Activated B cell treated with CpG ODN at 0.5 μM for 24 hours (primary cell): ENCODE measurements at places on chromosomes 7 and 10.

DNA sequence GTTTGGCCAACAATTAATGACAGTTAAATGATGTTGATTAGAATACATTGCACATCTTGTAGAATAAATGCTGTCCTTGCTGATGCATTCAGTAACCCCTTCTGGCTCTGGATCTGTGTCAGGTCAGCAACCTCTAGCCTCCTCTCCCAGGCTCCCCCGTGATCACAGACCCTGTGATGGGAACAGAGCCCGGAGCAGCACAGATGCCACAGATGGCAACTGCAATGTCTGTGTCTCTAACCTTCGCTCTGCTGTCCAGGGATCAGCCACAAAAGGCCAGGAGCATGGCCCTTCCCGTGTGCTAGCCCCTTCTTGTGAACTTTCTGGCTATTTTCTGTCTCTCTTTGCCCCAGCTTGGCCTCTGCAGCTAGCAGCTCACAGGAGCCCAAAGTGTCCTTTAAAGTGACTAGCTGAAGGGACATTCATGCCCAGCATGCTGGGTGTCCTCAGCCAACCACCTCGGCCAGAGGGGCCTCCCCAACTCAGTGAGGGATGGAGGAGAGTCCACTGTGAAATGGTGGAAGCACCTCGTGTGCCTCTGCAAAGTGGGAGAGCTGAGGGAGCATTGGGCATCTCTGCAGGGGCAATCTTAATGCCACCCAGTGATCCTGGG lies 167.0 kb upstream of the TCERG1L start:
- DNase-seq, result no peak

GRCh38 chr10:86062198-86062550 lies 304.4 kb downstream of the GRID1 start:
- DNase-seq, result no peak

- no peak for DNase-seq
Observed at GRCh38 chr7:12287901-12288300, 76.8 kb downstream of the TMEM106B start.

DNA sequence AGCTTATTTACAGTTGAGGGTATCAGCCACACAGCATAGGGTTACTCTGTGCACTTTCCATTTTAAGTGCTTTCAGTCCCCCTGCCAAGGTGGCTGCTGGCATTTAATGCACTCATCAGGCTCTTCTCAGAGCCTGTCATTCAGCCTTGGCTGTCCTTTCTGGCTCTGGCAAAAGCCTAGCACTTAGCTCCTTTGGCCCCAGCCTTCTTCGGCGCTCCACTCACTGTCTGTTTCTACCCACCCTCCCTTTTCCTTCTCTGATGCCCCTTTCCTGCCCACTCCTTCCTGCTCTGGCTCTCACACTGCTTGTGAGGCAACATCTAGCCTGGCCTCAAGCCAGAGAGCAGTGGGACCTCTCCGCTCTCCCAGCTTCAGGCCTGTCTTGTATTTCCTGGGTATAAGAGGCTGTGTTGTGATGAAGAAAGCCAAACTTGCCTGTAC lies 60.2 kb downstream of the WIPF3 start:
- no peak for DNase-seq

DNA sequence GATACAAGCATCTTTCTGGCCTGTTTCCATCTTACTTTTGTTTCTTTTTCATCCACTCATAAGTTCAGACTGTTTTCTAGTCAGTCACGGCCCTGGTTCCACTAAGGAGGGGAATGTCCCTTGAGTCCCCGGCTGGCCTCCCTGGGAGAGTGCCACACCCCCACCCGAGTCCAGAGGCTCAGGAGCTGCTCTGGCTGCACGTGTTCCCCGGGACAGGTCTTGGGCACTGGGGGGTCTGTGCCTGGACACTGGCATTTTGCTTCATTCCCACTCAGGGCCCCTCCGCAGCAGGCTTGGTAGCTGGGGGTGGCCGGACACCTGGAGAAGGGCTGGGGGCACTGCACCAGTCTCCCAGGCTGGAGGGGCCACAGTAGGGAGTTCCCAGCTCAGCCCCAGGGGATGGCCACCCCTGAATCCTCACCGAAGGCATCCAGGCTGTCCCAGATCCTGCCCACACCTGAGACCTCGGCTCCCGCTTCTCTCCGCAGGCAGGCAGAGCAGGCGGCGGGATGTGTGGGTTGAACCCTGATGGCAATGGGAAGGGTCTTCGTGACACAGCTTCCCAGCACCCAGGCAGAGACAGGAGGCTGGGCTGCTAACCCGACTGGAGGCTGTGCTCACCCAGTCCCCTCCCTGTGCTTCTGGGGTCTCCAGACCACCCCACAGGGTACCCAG lies 92.3 kb downstream of the BMS1 start:
- no peak for DNase-seq

GRCh38 chr7:130430841-130431666 lies 9.8 kb downstream of the CEP41 start:
- no peak for DNase-seq

GRCh38 chr10:69102440-69102839 lies 14.5 kb downstream of the SRGN start:
- no peak for DNase-seq

DNA sequence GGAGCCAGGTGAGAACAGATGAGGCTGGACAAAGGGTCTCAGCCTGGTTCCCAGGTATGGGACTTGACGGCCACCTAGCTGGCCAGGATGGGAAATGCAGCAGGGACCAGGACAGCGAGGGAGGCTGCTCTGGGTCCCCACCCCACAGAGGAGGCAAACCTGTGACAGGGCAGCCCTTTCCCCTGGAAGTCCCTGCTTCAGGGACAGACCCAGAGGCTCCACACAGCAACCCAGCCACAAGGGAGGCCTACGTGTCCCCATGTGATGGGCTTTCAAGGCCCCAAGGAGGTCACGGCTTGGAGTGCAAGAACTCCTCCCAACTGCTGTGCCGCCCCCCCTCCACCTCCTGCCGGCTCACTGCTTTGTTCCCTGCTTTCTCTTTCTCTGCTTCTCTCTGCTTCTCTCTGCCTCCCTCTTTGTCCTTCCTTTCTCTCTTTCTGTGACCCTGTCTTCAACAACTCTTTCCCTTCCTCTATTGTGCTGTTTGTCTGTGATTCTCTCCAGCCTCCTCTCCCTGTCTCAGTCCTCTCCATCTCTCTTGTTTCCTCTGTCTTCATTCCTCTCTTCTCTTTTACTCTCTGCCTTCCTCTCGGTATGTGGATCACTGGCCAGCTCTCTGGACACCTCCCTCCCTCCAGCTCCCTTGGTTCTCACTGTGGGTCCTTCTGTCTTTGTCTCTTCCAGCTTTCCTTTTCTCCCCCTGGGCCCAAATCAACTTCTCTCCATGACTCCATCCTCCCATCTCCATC lies 9.6 kb upstream of the EIF5AL1 start:
- DNase-seq, result no peak

DNA sequence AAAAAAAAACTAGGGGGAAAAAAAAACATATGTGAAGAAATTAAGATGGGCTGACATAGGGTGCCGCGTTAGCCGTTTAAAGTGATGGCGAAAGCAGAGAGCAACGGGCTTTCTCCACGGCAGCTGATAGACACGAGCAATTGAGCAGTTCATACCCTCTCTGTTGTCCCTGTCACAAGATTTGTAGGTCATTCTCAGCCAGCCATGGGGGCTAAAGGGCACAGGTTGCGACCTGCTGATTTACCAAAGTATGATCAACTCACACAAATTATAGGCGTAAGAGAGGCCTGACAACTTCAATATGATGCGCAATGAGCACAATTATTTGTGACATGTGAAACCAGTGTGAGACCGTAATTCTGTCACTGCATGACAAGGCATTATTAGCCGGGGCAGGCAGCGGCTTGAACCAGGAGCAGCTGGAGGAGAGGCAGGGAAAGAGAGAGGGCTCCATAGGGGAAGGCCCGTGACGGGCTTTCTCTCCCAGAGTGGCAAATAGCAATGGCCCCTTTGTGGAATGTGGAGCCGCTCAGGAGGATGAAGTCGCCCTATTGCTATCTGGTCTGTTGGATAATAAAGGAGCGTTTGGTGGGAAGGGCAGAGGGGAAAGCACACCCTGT lies 195.1 kb upstream of the HABP2 start:
- no peak for DNase-seq

- no peak for DNase-seq
Observed at GRCh38 chr7:137038706-137039105, 170.3 kb downstream of the CHRM2 start.

DNA sequence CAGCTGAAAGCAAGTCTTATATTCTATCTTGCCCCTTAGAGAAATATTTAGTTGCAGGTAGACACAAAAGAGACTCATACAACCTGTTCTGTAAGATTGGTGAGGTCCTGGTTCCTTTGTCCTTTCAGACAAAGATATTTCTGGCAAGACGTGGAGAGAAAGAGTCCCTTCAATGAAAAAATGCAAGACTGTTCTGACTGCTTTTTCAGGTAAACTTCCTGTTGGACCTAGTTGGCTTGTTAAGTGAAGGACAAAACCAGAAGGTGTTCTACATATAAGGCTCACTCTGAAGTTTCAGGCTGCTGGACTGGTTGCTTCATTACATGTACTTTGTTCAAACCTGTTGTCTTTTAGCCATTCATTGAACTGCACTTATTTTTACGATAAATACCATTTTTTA lies 119.0 kb upstream of the PTPRZ1 start:
- DNase-seq, result no peak

GRCh38 chr7:13109201-13109600 lies 421.8 kb downstream of the ARL4A start:
- no peak for DNase-seq

GRCh38 chr7:110522761-110523200 lies 568.1 kb upstream of the LRRN3 start:
- DNase-seq, result no peak

GRCh38 chr7:91266689-91267090 lies 2.5 kb downstream of the FZD1 start:
- DNase-seq, result no peak

- no peak for DNase-seq
Observed at GRCh38 chr10:6065406-6065805, 3.2 kb upstream of the IL2RA start.

GRCh38 chr10:120475844-120476791 lies 19.1 kb downstream of the PLPP4 start:
- no peak for DNase-seq

DNA sequence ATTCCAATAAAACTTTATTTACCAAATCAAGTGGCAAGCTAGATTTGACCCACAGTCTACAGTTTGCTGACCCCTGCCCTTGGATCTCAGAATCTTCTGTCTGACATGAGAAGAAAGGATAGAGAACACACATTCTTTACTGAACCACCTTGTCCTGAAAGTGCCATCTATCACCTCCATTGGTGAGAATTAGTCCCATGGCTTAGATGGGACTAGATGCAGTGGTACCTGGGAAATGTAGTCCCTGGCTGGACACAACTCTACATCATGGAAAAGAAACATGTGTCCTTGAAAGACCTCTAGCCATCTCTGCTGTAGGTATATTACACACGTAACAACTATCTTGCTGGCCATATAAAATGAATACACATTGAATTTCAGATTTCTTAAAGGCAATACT lies 336.2 kb downstream of the LHFPL3 start:
- no peak for DNase-seq

GRCh38 chr10:73847031-73847430 lies 27.3 kb downstream of the CAMK2G start:
- DNase-seq, result no peak

- DNase-seq, result no peak
Observed at GRCh38 chr10:100341953-100342626, 4.9 kb upstream of the SCD start.

DNA sequence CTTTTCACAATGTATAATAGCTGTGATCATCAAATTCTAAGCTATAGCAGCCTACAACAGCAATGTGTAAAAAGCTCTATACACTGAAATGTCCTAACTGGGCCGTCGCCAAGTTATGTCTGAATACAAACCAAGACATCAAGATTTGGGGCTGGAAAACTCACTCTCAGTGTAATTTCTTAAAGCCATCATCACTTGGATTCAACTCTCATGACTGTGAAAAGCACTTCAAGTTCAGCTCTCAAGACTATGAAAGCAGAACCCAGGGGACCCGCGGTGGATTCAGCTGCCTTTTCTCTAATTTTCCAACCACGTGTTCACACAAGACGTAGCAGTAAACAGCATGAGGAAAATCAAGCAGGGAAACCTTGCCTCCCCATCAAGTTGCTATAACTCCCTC lies 15.8 kb upstream of the ZNRF2 start:
- no peak for DNase-seq

- no peak for DNase-seq
Observed at GRCh38 chr10:43904301-43904700, 255.6 kb upstream of the ZNF32 start.

DNA sequence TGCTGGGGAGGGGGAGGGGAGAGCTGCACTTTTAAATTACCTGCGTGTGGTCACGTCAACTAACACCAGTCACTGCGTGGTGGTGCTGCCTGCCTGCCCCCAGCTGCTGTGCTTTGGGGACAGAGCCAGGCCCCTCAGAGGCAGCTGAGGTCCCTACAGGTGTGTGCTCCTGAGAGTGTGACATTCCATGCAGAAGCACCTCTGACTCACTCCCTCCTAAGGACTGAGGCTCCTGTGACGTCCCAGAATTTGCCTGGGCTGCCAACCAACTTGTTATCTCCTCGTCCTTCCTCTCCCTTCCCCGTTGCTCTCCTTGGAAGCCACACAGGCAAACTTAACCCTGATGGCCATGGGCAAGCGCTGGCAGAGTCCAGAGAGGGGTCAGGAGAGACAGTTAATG lies 563.0 kb downstream of the PARD3 start:
- no peak for DNase-seq

DNA sequence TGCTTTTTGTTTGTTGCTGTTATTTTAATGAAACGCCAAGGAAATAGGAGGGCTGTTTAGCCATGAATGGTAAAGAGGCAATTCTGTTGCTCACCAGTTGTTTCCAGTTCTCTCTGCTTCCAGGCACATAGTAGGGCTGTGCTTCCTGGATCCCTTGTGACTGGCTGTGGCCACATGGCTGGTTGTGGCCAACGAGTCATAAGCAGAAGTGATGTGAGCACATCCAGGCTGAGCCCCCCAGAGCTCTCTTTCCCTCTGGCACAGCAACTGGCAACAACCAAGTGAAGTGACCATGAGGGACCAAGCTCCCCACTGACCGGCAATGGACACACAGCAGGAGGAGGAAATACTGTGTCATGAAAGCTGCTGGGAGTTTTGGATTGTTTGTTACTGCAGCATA lies 10.3 kb downstream of the GRID1 start:
- DNase-seq, result no peak

- no peak for DNase-seq
Observed at GRCh38 chr10:113041324-113041723, 91.3 kb downstream of the TCF7L2 start.
